ENCODE measurements at places on chromosomes 1 and 21. TPM values are rescaled to one million over a fixed set of nuclear protein-coding genes. Genes with fewer than 3 reads are reported as not detected.

Gene PRKCZ
- 17.8 TPM for total RNA-seq

Gene NCAM2
- not detected for total RNA-seq

Gene DISP1
- total RNA-seq = 1.4 TPM

Gene HEYL
- not detected for total RNA-seq

- H3K4me1 ChIP-seq = no peaks in the 10 kb centered on the region
- no peak for DNase-seq
- H3K4me3 ChIP-seq = no peak overlapping the region
- no peak overlapping the region for H3K27ac ChIP-seq
- H3K36me3 ChIP-seq = no peaks in the 10 kb centered on the region
- no peaks in the 10 kb centered on the region for H3K27me3 ChIP-seq
Measured at GRCh38 chr1:177487481-177487880, 316.7 kb downstream of the BRINP2 start.

DNA sequence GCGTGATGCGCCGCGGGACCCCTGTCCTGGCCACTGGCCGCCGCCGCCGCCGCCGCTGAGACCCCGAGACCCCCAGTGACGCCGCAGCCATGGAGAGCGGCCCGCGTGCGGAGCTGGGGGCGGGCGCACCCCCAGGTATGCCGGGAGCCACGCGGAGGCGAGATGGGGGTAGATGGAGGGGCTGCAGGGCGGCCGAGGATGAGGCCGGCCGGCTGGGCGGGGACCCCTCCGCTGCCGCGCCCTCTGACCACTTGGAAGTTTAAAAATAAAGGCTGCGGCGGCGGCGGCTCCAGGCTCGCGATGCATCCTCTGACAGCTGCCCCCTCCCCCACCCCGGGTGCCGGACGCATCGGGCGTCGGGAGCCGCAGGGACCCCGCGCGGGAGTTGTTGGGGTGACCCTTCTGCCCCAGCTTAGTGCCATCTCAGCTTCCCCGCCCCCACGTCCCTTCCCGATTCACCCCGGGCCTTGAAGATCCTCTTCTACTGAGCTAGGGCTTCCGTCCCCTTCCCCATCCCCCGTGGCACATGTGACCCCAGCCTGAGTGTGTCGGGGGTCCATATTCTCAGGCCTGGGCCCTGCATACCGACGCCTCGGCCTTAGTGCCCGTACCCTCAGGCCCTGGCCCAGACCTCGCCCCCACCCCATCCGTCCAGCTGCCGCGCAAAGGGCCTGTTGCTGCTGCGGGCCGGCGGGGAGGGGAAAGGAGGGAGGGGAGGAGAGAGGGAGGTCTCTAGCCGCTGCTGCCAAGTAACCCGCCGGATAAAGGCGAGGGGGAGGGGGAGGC is 562 bp downstream of the MAP7D1 start:
- H3K27ac ChIP-seq = peak overlapping the region; percentile 56
- peaks cover 5% of the 10 kb centered on the region for H3K36me3 ChIP-seq
- peaks cover 79% of the 10 kb centered on the region for H3K4me1 ChIP-seq
- DNase-seq = peak; percentile 47
- H3K27me3 ChIP-seq = no peaks in the 10 kb centered on the region
- peak overlapping the region; percentile 99 for H3K4me3 ChIP-seq

GRCh38 chr1:115790356-115790755 is 21.8 kb upstream of the CASQ2 start:
- H3K27me3 ChIP-seq = peaks cover 5% of the 10 kb centered on the region
- H3K36me3 ChIP-seq = no peaks in the 10 kb centered on the region

- H3K4me3 ChIP-seq = no peak overlapping the region
- H3K4me1 ChIP-seq = peaks cover 7% of the 10 kb centered on the region
- H3K36me3 ChIP-seq = peaks cover 14% of the 10 kb centered on the region
- no peak for DNase-seq
- no peaks in the 10 kb centered on the region for H3K27me3 ChIP-seq
- no peak overlapping the region for H3K27ac ChIP-seq
Measured at GRCh38 chr1:173445656-173446055, 31.5 kb upstream of the PRDX6 start.

GRCh38 chr1:6825828-6826227 is 40.6 kb downstream of the CAMTA1 start:
- no peak overlapping the region for H3K27ac ChIP-seq
- H3K27me3 ChIP-seq = no peaks in the 10 kb centered on the region
- no peak for DNase-seq
- H3K4me3 ChIP-seq = no peak overlapping the region
- H3K36me3 ChIP-seq = peaks cover 15% of the 10 kb centered on the region

DNA sequence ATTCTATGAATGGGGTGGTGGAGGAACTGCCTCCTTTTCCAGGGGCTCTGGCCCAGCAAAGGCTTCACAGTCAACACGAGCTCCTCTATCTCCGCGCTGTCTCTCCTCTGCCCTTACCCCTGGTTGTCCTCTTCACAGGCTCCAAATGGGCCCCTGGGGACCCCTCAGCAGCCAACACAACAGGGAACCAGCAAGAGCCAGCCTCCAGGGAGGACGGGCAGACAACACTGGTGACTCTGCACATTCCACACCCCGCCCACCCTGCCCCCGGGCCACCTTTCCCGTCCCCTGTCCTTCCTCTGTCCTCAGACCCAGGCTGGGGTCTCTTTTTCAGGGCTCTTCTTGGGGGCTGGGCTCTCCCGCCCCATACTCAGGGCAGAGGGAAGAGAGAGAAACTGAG is 17.5 kb upstream of the ETV3 start:
- no peaks in the 10 kb centered on the region for H3K36me3 ChIP-seq
- peaks cover 35% of the 10 kb centered on the region for H3K4me1 ChIP-seq
- H3K27me3 ChIP-seq = peaks cover 9% of the 10 kb centered on the region
- DNase-seq = no peak
- no peak overlapping the region for H3K27ac ChIP-seq

DNA sequence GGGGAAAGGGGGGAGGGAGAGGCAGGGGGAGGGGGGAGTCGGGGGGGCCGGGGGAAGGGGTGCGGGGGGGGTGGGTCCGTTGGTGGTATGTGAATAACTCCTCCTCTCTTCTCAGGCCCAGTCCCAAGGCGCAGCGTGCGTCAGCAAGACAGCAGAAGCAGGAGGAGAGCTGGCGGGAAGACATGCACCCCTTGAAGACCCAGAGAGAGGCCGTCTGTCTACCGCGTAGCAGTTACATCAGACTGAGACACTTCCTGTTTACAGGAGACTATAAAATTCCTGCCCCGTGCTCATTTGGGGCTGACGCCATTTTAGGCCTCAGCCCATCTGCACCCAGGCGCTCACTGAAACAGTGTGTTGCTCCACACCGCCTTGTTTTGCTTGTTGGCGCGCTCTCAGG is 55.3 kb downstream of the SETD4 start:
- H3K27me3 ChIP-seq = peaks cover 4% of the 10 kb centered on the region
- no peaks in the 10 kb centered on the region for H3K36me3 ChIP-seq
- no peak overlapping the region for H3K27ac ChIP-seq
- no peak overlapping the region for H3K4me3 ChIP-seq
- no peaks in the 10 kb centered on the region for H3K4me1 ChIP-seq
- DNase-seq = no peak

DNA sequence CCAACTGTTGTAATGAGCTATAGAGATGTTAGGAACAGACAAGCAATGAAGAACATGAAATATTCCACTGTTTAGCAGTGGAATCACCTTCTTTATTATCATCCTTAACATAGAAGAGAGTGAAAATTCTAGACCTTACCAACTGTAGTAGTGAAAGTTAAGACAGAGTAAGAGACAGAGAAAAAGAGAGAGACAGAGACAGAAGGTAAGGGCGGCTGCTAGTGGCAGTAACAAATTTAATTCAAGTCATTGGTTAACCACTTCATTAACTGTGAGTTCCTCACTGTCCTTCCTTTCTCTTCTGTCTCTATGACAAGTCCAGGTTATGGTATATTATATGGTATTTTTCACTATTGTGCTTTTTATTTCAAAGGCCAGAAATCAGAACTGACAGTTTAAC is 355.7 kb upstream of the ESRRG start:
- H3K27me3 ChIP-seq = no peaks in the 10 kb centered on the region
- H3K36me3 ChIP-seq = no peaks in the 10 kb centered on the region
- no peak overlapping the region for H3K4me3 ChIP-seq
- no peak for DNase-seq
- no peaks in the 10 kb centered on the region for H3K4me1 ChIP-seq
- H3K27ac ChIP-seq = no peak overlapping the region

DNA sequence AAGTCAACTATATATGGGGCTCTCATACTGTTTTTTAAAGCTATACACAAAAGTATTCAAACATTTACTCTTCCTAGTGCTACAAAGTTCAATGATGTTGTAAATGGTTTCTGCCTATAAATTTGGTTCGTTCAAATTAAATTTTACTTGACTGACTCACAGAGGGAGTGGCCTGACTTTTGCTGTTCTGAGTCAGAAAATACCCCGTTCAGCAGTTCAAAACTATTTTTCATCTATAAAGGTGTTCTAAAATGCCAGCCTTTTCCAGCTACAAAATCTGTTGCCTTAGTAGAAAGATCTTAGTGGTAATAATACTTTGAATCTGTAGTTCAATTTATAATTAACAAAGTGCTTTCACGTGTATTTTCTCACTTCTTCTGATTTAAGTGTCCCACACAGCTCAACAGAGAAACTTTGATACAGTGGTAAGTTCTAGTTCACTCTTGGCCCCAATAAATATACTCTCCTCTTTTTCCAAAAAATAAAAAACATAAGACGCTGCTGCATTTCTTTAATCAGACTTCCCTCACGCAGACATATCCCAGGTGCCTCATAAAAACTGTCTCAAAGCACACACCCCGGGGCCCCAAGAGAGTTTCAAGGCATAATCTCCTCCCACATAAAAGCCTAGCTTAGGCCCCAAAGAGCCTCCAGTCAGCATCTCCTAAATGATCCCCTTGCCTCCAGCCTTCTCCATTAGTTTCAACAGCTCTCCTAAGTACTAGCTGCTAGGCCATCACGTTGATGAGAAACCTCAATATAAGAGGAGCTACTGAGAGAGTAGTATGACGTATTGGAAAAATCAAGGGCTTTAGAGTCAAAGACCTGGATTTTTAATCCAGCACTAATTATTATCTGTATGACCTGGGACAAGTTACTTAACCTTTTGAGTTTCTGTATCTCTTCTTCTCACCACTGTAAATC is 3.2 kb downstream of the PTP4A2 start:
- DNase-seq = no peak
- H3K27me3 ChIP-seq = no peaks in the 10 kb centered on the region
- H3K4me3 ChIP-seq = peak overlapping the region; percentile 98
- peak overlapping the region; percentile 86 for H3K27ac ChIP-seq

GRCh38 chr1:161162806-161163205 is 3.4 kb upstream of the PPOX start:
- no peak overlapping the region for H3K4me3 ChIP-seq
- DNase-seq = no peak
- no peaks in the 10 kb centered on the region for H3K27me3 ChIP-seq
- H3K27ac ChIP-seq = no peak overlapping the region

DNA sequence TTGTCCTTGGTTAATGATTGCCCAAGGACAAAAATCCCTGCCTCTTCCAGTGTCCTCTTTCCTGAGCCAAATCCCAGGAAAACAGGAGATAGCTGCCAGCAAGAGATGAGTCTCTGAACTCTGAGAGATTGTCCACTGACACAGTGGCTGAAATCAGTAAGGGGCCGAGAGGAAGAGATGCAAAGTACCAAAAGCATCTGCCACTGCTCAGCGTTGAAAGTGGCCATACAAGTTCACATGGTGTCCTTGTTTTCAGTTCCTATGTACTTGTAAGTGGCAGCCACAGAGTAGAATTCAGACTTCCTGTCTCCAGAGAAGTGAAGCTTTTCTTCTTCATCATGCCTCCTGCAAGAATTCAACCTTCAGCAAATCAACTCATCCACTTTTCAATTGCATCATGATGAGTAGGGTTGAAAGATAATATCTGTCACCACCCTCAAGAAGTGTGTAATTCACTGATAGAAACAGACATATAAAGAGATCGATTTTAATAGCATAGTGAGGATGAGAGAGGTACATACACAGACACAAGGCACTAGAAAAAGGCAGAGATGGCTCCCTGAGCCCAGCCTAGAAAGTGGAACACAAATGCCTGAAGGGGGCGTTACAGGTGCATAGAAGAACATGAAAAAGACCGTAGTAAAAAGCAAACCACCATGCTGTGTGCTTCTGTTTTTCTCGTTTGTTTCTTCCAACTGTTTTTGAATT is 185.8 kb downstream of the MRPL39 start:
- H3K27me3 ChIP-seq = no peaks in the 10 kb centered on the region
- H3K4me3 ChIP-seq = no peak overlapping the region
- no peak overlapping the region for H3K27ac ChIP-seq
- H3K4me1 ChIP-seq = peaks cover 4% of the 10 kb centered on the region
- peak; percentile 26 for DNase-seq

DNA sequence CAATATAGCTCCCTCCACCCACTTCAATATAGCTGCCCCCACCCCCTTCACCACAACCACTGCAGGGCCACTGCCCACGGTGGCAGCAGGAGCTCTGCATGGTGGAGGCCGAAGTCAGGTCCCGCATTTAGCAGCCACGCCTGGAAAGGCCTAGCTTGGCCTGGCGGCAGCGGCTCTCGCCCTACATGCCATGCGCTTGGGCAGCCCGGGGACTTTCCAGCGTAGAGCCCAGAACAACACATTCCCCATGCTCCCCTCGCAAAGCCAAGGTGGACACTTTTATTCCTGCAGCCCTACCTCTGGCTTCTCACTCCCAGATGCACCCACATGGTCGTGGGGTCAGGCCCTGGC is 37.1 kb downstream of the LHX4 start:
- no peaks in the 10 kb centered on the region for H3K27me3 ChIP-seq
- DNase-seq = no peak

DNA sequence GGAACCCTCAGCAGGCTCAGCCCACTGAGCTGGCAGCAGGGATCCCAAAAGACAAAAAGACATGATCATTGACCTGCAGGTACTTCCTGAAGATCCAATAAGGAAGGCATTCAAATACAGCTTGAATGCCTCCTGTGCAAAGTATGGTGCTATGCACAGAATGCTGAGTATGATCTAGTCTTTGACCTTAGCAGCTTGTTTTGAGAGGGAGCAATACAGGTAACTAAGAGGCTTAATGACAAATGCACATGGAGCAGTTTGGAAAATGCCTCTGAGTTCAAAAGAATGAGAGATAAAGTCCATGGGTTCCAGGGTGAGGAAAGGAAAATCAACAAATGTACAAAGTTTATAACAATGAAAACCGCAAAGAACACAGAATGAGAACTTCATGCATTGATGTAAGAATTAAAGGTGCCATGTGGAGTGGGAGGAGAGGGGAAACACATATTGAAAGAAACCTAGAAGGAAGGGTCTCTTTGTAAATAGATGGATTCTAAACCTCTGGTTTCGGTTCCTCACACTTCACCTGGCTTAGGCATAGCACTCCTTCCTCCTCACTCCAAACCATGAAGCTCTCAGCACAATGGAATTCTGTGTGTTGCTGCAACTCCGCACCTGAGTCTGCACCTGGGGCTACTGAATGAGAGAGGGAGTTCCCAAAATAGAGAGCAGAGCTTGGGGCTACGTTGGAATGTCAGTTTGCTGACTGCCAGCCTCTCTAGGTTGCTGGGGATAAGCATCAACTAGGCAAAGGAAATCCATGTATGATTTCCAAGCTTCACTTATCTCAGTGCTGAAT is 77.6 kb downstream of the PLXNA2 start:
- no peaks in the 10 kb centered on the region for H3K36me3 ChIP-seq
- no peak for DNase-seq
- no peak overlapping the region for H3K4me3 ChIP-seq
- peaks cover 10% of the 10 kb centered on the region for H3K27me3 ChIP-seq

Measured in CD4-positive, alpha-beta T cell (primary cell).